ENCODE measurements at places on chromosomes 7 and 10.
A peak's percentile ranks its signal among the peaks of the same experiment; 100 is the strongest.

- DNase-seq = no peak
Observed at GRCh38 chr7:15780271-15780670, 93.8 kb upstream of the MEOX2 start.

DNA sequence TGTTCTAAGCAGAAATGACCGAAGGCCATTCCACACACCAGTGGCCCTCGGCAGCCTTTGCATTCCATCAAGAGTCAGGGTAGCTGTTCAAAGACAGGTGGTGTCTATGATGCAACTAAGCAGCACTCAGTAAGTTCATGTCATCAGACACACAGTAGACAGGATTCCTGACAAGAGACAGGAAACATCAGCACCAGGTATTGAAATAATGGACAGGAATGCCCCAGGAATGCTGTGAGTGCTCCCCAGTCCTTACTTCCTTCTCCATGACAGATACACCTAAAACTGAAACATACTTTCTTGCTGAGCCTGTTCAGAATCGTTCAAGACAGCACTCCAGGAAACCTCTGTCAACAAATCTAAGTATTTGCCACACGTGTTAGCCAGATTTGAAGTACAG, 204.4 kb downstream of the TPST1 start:
- DNase-seq = no peak

DNA sequence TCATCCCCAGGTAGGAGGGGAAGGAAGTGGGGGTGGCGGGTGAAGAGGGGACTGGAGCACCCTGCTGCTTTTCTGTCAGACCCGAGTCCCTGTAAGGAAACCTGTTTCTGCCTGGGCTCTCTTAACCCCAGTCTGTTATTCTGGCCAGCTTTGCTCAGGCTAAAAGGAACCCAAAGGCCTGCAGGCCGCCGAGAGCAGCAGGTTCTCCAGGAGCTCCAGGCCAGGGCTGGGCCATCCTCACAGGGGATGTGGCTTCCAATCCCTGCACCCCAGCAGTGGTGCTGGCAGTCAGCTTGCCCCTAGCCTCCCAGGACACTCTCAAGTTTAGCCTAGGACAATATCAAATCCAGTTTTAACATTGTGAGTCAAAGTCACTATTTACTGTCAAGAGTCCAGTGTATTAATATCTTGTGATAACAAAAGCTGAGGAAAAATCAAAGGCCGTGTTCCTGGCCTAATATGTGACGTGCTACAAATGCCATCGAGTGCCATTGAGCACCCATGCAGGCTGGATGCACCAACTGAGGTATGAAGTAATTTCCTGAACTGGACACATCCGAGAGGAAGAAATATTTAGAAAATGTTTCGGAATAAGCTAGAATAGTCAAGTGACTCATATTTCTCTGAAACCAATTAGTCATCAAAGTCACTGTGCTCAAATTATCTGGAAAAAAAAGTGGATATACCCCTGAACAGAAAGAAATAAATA, 7.0 kb downstream of the PKD1L1 start:
- no peak for DNase-seq

GRCh38 chr7:18864967-18865366, 252.5 kb downstream of the TWIST1 start:
- no peak for DNase-seq

GRCh38 chr7:36232555-36232954, 79.5 kb downstream of the EEPD1 start:
- DNase-seq = no peak

DNA sequence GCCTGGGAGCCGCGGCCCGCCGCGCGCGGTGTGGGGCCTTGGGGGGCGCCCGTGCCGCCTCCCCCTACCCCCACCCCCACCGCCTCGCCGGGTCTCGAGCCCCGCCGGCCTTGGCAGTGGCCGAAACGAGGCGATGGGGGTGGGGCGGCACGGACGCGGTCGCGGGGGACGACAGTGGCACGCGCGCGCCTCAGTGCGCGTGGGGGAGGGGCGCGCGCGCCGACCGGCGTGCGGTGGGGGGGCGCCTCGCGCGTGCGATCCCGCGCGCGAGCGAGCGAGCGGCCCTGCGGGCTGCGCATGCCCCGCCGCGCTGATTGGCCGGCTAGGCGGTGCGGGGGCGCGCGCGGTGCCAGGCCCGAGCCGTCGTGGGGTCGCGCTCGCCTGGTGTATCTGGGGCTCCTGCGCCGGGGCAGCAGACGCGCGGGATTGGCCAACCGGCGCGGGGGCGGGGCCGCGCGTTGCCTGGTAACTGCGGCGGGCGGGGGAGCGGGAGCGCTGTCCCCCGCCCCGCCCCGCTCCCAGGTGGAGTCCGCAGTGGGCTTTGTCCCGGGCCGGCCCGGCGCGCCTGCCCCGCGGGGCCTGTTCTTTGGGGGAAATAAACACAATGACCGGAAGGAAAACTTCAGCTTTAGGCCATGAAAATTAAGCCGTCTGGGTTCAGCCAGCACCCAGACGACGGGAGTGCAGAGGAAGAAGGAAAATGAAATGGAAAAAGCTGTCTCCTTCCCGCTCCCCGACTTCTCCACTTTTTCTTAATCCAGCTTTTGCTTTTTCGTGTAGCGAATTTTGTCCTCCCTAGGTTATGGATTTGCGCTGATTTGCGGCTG, 873 bp downstream of the GTF2I start:
- peak; percentile 90 for DNase-seq

DNA sequence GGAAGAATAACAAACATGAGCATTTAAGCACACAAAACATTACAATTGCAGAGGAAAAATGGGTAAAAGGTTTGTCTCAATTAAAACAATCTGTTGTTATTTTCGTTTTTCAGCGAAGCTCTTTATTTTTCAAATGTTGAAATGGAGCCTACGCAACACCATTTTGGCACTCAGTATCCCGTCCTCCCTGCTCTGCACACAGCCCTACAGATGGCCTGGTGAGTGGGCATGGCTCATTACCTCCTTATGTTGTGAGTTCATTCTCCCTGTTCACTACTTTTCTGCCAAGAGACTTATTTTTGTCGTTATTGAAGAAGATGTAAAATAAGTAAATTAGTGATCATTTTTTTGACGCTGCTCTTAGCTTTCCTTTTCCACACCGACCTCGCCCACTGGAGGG, 167.8 kb upstream of the CXCL12 start:
- DNase-seq = no peak

DNA sequence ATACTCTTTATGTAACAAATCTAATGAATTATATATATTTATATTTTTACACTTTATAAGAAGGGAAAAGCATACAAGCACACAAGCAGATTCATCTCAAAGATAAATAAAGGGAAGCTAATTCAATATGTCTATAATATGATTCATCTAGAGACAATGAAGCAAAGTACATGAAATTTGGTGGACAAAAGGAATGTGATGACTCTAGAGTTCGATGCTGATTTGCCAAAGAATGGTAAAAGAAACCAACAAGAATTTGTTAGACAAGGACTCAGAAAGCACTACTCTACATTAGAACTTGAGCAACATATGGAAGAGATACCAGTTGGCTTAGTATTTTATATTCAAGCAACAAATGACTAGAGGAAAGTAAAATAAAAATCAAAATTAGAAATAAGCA, 536.5 kb upstream of the TEX47 start:
- no peak for DNase-seq
